ENCODE measurements at places on chromosomes 1 and 21. TPM values are rescaled to one million over a fixed set of nuclear protein-coding genes. Genes with fewer than 3 reads are reported as not detected.

Gene CHI3L1
- not detected for total RNA-seq

Gene KRTAP19-2
- not detected for total RNA-seq

Gene OR2L3
- not detected for total RNA-seq

Gene PLA2G2F
- total RNA-seq, result not detected

Gene SPRR2E
- not detected for total RNA-seq

Gene TMEM59
- 126 TPM for total RNA-seq

Gene POGZ
- total RNA-seq, result 17.0 TPM
